Activated CD4-positive, alpha-beta T cell treated with anti-CD3 and anti-CD28 coated beads, Interleukin-2, amount 50 U/mL, for 16 hours (primary cell): ENCODE measurements at places on chromosomes 12 and 14.

DNA sequence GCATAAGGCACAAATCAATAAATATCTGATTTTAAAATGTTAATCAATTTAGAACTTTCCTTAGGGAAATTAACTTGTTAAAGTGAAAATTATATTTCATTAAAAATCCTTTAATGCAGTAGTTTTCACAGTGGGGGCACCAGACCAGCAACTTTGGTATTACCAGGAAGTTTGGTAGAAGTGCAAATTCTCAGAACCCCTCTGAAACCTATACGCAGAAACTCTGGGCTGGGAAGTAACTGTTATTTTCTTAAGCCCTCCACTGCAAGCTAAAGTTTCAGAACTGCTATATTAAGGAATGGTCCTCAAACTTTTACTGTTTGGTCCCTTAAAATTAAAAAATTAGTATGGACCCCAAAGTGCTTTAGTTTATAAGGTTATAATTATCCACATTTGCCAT is 35.7 kb downstream of the GNPTAB start:
- DNase-seq, result peak; percentile 71

DNA sequence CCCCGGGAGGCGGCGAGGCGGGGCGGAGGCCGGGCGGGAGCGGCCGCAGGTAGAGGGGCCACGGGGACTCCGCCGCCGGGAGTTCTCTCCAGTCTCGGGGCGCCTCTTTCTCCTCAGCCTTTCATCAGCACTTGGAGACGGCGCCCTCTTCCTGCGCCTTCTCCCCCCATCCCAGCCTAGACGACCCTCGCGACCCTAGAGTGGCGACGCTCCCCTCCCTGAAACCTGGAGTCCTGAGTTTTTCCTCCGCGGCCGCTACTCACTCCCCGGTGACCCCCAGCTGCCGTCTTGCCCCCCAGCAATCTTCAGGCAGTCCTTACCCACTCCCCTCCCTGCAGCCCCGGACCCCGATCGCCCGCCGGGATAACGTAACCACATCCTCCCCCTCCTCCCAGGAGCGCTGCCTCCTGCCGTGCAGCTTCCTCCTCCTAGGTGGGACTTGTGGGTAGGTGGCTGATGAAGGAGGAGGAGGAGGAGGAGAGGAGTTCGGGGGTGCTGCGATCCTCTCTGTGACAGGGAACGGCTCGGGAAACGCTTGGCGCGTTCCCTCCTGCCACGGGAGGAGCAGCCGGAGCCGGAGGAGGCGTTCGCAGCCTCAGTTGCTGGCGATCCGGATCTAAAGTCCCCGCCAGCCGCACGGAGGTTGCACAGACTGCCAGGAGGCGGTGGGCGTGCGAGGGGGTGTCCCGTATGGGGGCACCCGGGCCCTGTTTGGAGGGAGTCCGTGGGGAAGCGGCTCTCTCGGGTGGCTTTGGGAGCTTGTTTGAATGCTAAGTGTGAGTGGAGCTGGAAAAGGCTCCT is 891 bp downstream of the PLEKHA5 start:
- no peak for DNase-seq

GRCh38 chr12:118493962-118494361 is 117.6 kb downstream of the SUDS3 start:
- DNase-seq, result no peak

- DNase-seq, result no peak
Measured at GRCh38 chr14:70995671-70996070, 88.4 kb downstream of the PCNX1 start.

DNA sequence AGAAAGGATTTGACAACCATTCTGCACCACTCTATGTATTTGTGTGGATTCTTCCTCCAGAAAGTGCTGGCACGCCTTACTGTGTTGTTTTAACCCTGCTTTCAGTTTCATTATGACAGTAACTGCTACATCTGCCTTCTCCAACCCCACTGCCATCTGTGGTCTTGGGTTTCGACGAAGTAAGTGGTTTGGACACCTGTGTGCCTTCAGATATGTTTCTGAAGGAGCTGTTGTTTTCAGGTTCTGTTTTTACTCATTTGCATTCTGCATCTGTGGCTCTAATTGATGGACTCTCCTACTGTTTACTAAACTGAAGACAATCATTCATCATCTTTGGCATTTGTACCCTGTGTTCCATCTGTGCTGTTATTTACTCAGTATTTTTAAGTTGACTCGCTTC is 4.1 kb downstream of the TSHR start:
- peak; percentile 96 for DNase-seq

- no peak for DNase-seq
Measured at GRCh38 chr14:65382586-65382985, 29.9 kb upstream of the FUT8 start.

GRCh38 chr12:89108265-89108664 is 244.0 kb downstream of the DUSP6 start:
- no peak for DNase-seq

- DNase-seq, result no peak
Measured at GRCh38 chr14:62064751-62065323, 302.6 kb downstream of the SNAPC1 start.

DNA sequence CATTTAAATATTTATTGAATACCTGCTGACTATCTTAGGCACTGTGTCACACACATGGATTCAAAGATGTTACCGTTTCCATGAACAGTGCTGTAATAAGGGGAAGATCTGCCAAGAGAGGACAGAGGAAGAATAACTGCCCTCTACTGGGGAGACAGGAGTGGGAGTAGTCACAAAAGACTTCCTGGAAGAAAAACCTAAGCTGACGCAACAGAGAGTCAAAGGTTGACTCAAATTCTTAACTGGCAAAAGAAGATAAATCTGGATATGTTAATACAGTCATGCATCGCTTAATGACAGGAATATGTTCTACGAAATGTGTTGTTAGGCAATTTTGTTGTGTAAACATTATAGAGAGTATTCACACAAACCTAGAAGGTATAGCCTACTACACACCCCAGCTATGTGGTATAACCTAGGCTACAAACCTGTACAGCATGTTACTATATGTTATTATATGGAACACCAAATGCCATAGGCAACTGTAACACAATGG is 51.5 kb downstream of the DCAF5 start:
- peak; percentile 65 for DNase-seq
